ENCODE measurements at places on chromosomes 3 and 15.

DNA sequence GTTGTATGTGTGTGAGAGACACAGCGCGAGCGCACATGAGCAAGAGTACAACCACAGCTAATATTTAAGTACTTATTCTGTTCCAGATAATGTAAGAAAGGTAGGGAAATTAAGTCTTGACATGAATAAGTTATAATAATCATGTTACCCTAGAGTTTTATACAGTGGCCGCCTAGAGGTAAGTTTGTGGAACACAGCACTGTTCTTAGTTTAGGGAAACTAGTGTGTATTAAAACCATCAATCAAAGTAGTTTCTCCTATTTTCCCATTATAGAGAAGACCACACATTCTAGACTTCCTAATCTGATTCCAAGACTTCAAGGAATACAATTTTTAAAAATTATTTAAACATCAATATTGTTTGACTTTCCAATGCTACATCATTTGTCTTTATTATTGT, 9.5 kb downstream of the ALDH1A2 start:
- no peak for DNase-seq

DNA sequence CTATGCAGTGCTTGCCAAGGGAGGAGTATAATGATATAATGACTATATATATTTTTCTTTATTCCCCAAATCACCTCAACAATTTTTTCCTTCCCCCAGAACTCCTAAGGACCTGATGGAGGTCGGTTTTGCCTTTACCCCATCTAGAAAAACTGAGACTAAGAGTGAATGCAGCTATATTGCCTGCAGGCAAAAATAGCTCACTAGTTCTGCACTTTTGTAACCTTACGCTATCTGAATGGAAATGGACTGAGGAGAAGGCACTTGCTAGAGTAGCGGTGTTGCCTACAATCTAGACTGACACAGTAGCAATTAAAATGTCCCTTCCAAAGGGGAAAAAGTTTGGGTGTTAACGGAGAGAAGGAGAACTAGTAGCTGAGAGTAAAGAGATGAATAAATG, 379.5 kb upstream of the SEMA6D start:
- DNase-seq: no peak

GRCh38 chr15:90582553-90582952, 52.8 kb downstream of the CRTC3 start:
- DNase-seq: no peak

- peak; percentile 52 for DNase-seq
Measured at GRCh38 chr15:68578175-68578979, 416 bp upstream of the CORO2B start.

GRCh38 chr3:48473617-48473952, 27.0 kb downstream of the ATRIP start:
- no peak for DNase-seq

DNA sequence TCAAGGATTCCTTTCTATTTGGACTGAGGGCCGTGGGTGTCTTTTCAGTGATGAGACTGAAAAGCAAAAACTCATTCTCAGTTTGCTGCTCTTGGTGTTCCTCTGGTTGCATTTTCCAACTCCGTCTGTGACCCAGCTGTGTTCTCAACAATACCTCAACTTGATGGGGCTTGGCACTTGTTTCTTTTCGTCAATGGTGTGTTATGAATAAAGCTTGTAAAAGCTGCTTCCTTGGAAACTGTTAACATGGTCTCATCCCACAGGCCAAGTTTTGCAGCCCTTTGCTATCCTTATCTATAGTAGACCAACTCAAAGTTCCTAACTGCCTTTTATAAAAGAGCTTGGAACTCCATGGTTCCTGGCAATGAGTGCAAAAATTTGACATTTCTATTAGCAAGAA, 142.5 kb upstream of the UBE2E1 start:
- DNase-seq: no peak

DNA sequence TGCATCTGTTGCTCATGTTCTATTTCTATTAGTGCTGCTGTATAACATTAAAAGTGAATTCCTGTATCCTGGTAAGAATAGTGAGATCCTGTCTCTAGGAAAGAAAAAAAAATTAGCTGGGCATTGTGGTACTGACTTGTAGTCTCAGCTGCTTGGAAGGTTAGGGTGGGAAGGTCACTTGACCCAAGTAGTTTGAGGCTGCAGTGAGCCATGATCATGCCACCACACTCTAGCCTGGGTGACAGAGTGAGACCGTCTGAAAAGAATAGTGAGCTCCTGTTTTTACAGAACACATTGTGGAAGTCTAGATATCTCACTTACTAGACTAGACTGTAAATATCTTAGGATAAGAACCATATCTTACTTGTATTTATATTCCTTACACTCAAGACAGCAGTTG, 4.6 kb downstream of the ATP11B start:
- DNase-seq: peak; percentile 53

DNA sequence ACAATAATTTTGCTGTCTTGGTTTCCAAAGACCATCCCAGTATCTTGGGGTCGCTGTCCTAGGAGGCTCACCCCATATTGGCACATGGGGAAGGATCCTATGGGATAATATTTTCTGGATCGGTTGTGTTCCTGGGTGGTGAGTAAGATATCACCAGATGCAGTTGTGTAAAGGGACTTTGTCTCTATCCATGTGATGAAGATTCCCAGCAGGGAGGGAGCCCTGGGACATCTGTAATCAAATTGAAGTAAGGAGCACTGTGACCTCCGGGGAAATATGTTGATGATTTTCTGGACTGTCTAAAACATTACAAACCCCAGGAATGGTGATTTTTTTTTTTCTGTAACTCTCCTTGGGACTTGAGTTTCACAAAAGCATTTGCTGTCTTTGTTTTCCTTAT, 36.2 kb upstream of the LRTM1 start:
- DNase-seq: no peak

GRCh38 chr15:39641191-39641889, 60.5 kb downstream of the THBS1 start:
- DNase-seq: no peak

DNA sequence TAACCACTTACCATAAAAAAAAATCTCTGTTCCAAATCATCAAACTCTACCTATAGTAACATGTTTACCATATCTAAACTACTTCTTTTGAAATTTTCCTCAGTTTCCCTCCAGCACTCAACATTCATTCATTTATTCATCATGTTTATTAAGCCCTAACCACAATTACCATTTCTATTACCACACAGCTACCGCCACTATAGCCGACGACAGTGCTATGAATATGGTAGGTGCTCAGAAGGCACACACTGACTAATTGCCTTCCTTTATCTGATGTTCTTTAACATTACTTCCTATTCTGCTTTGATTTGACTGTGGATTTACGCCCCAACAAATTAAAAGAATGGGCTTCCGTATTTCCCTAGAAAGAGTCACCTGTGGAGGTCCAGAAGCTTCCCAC, 43.9 kb downstream of the GUCA1C start:
- no peak for DNase-seq

DNA sequence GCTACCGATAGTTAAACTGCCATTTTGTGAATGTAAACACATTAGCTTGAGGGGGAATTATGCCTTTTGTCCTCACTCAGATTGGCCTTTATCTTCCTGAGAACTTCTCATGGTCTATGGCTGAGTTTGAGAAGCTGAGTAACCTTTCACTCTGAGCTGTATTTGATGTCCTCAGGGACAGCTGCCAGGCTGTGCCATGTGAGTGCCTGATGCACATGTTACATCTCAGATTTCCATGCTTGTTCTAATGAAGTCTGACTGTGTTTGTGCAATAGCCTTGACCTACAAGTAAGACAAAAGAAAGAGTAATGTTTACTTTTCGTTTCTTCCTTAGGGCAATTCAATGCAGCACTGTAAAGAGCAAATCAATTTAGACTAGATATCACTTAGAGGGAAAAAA, 44.1 kb upstream of the ARL6 start:
- DNase-seq: no peak

DNA sequence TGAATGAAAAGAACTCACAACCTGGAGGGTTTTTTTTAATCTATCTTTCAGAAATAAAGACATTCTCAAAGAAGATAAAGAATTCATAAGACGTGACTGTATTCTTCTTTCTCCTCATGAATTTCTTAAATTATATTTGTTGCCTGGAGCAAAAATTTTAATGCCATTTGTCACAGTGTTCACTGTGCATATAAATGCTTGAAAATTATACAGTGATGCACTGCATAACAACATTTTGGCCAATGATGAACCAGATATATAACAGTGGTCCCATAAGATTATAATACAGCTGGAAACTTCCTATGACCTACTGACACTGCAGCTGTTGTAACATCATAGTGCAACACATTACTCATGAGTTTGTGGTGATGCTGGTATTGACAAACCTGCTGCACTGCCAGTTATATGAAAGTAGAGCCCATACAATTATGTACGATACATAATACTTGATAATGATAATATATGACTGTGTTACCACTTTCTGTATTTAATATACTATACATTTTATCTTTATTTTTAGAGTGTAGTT, 67.3 kb downstream of the P2RY1 start:
- DNase-seq: peak; percentile 6

GRCh38 chr15:26697913-26698312, 75.0 kb downstream of the GABRB3 start:
- DNase-seq: no peak

DNA sequence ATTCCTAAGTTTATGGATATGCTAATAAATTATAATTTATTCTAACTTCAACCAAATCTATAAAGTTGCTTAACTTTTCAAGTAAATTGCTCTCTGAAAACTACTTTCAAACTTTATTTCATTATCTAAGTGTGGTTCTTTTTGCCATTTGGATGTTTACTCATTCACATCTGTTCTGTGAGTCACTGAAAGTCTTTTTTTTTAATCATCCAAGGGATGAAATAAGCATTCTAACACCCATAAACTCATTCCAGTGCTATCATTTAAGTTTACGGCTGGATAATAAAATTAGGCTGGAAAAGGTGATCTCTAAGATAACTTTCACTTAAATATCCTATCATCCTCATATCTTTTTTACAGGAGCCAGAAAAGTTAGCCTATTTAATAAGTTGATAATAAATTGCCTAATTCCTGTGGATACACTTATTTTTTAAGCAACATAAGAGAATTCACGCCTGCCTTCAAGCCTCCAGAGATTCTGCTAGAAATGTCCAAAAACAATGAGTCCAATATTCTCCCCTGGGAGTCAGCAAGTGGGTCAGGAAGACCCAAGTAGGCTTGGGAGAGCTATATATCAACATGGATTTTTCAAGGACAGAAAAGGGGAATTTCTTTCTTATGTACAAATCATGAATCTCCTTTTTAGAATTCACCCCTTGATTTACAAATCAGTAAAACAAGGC, 25.8 kb downstream of the SCG3 start:
- DNase-seq: no peak

GRCh38 chr3:157914882-157915281, 191.3 kb downstream of the SHOX2 start:
- DNase-seq: no peak

GRCh38 chr3:168828943-168829342, 733.2 kb upstream of the GOLIM4 start:
- DNase-seq: no peak

DNA sequence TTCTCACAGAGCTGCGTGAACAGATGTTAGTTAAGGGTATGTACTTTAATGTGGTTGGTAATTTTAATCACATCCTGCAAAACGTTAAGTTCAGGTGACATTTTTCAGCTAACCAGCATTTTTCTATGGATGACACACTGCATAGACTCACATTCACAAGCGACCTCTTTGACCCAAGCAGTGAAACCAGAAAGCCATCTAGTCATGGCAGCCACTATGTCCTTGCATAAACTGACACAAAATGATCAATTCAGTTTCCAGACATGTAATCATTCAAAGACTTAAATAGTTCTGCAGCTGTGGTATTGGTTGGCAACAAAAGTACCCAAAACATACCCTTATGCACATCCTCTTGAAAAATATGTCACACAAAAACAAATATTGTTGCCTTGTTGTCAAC, 7.4 kb upstream of the CAPN7 start:
- no peak for DNase-seq

DNA sequence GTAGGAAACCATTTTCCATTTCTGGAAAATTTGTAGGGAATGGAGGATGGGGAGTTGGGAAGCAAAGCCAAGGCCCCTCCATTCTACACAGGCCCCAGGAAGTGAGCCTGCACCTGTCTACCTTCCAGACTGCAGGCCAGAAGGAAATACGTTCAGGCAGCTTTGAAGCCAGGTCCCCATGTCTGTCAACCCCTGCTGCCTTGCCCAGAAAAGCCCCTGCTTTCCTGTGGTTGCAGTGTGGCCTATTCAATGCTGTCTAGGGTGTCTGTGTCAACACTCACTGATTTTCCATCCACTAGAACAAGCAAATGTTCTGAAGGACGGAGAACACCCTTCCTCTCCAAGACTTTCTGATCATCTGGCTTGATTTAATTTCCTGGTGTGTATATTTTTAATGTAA, 281.9 kb downstream of the TLE3 start:
- DNase-seq: no peak

- DNase-seq: no peak
Measured at GRCh38 chr3:99575683-99576082, 62.7 kb upstream of the COL8A1 start.

GRCh38 chr15:65561934-65562333, 31.7 kb downstream of the HACD3 start:
- no peak for DNase-seq

GRCh38 chr3:170899455-170899854, 9.0 kb downstream of the EIF5A2 start:
- no peak for DNase-seq

GRCh38 chr3:187902936-187903335, 157.7 kb upstream of the BCL6 start:
- DNase-seq: peak; percentile 57

DNA sequence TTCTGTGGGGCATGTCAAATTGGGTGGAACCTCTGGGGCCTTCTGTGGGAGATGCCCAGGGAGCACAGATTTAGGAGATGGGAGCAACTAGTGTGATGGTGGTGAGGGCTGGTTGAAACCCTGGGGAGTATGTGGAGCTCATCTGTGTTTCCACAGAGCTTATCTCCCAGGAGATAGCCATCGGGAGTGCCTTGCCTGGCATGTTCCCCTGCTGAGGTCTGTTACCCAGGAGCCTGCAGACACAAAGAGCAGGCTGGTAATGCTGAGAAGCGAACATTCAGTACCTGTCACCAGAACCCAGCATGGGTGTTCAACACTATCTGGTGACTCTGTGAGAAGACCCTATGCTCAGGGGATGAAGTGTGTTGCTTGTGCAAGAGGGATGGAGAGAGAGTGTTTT, 85.0 kb downstream of the CLSTN2 start:
- no peak for DNase-seq

GRCh38 chr15:52437646-52438045, 91.0 kb downstream of the MYO5A start:
- DNase-seq: no peak

- no peak for DNase-seq
Measured at GRCh38 chr3:36714343-36715086, 49.8 kb downstream of the DCLK3 start.
